ENCODE measurements at places on chromosomes 6 and 20.

- DNase-seq = no peak
These were observed 51.6 kb downstream of the EYA2 start for GRCh38 chr20:46946181-46946624.

GRCh38 chr6:69933239-69933638 lies 66.9 kb downstream of the COL19A1 start:
- no peak for DNase-seq

- no peak for DNase-seq
These were observed 2.2 kb upstream of the TUBB2B start for GRCh38 chr6:3229566-3230178.

- DNase-seq = no peak
These were observed 50.0 kb upstream of the PLCB1 start for GRCh38 chr20:8082025-8082424.

DNA sequence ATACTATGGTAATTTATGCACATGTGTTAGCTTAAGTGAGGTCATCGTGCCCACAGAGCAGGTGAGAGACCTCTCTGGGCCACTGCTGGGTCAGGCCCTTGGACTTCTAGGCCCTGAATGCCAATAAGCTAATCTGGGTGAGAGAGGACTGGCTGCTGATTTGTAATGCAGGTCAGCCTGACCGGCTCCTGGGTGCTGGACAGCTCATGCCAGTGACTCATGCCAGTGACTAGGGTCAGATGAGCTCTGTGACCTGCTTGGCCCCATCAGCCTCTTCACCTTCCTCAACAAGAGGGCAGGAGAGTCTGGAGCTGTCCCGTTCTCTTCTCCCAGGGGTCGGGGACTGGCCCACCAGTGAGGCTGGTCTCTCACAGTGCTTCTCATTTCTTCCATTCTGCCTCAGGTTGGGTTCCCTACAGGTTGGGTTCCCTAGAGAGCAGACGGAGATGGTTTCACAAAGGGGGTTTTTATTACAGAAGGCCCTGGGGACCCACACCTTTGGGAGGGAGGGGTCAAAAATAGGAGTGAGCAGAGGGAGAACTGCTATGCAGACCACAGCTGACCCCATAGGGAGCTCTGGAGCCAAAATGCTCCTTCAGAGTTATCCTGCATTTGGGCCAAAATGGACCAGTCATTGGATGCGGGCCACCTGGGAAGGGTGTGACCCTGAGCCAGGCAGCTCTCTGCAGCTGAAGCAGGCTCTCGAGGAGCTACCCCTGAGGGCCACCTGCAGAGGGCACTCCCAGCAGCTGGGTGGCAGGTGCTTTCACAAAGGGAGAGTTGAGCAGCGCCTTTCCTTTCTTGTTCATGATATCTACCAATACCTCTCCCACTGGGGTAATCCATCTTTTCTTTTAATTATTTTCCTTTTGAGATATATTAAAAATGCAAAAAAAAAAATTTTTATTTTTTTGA lies 2.2 kb upstream of the OXT start:
- DNase-seq = no peak

DNA sequence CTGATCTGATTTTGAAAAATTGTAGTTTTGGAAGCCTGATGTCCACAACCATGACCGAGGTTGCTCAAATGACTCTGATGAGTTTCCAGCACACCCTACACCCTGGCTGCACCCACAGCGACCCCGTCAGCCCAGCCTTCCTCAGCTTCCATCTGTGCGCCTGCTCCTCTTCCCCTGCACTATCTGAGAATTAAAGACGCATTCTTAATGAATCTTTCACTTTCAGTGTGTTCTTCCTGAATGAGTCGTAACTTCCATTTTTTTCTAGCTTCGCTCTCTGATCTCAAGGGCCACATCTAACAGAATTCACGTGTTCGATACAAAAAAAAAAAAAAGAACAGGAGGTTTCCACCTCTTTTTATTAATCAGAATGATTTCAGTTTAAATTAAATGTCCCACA lies 21.3 kb upstream of the RREB1 start:
- no peak for DNase-seq

GRCh38 chr6:2266841-2267240 lies 21.4 kb upstream of the GMDS start:
- no peak for DNase-seq

DNA sequence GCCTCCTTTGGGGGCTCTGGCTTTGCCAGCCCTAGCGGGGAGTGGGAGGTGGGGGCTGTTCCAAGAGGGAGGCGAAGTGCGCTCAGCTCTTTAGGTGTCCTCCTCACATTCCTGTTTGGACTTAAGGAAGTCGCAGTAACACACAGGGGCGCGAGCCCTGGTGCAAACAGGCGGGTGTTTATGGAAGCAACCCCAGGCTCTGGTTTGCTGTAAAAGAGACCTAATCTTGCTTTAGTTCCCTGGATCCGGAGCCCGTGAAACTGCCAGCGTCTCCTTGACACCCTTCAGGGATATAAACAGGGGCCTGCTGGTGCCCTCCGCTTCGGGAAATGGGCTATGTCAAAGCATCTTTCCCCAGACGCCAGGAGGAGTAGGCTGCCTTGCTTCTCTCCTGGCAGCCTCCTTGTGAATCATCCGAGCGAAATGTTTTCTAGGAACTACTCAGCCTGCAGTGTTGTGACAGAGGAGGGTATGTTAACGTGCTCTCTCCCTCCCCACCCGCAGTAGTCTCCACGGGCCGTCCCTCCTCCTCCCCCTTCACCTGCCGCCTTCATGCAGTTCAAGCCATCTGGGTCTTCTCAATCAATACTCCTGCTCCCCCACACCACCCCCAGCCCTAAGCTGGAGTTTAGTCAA lies 168.0 kb upstream of the LRFN2 start:
- DNase-seq = no peak

All from activated naive CD8-positive, alpha-beta T cell treated with anti-CD3 and anti-CD28 coated beads, Interleukin-2, amount 50 U/mL, for 16 hours (primary cell).